ENCODE measurements at places on chromosomes 2 and 18.

DNA sequence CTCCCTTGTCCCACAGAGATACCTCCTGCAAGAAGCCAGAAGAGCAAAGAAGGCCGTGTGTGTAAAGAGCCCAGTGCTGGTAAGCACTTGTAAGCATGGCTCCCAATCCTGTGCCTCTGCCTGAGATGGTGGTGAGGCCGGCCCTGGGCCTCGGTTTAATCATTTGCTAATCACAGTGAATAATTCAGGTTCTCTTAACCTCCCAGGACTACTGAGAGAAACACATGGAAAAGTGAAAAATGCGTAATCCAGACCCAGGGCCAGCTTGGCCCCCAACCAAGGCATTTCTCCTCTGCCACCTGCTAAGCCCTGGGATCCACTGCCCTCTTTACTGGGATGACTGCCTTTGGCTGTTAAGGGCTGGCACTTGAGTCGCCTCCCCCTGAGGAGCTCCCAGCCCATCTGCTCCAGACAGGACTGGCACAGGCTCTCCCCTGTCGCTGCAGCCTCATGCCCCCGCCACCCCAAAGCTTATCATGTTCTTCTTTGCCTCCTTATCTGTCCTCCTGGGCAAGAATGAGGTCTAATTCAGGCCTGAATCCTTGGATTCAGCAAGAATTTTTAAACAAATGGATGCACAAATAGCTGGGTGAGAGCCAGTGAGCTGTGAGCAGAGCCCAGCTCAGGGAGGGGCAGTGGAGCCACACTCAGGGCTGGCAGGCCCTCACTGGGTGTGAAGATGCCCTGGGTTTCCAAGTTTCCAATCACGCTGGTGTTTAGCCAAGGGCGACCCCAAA, 193.9 kb upstream of the HS6ST1 start:
- DNase-seq: peak; percentile 21

DNA sequence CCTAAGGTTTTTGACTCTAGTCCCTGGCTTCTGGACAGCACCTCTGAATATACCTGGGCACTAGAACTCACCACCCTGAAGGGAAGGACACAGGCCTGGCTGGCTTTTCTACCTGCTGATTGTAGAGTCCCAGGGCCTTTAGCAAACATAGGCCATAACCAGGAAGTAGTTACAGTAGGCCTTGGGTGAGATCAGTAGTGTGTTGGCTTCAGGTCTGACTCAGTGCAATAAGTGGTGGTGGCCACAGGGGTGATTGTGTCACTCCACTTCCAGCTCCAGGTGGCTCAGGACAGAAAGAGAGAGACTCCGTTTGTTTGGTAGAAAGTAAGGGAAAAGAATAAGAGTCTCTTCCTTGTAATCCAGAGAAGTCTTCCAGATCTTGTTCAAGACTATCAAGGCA, 101.7 kb upstream of the LGALSL start:
- no peak for DNase-seq

GRCh38 chr2:123468071-123468470, 557.0 kb upstream of the CNTNAP5 start:
- no peak for DNase-seq

GRCh38 chr18:49548229-49548636, 13.6 kb upstream of the LIPG start:
- DNase-seq: no peak

- no peak for DNase-seq
Measured at GRCh38 chr2:168705534-168706470, 96.6 kb upstream of the NOSTRIN start.

GRCh38 chr18:62396967-62397366, 71.9 kb downstream of the TNFRSF11A start:
- no peak for DNase-seq

GRCh38 chr2:196750977-196751631, 48.4 kb downstream of the GTF3C3 start:
- peak; percentile 50 for DNase-seq

- no peak for DNase-seq
Measured at GRCh38 chr2:38251940-38252339, 125.1 kb downstream of the ATL2 start.

DNA sequence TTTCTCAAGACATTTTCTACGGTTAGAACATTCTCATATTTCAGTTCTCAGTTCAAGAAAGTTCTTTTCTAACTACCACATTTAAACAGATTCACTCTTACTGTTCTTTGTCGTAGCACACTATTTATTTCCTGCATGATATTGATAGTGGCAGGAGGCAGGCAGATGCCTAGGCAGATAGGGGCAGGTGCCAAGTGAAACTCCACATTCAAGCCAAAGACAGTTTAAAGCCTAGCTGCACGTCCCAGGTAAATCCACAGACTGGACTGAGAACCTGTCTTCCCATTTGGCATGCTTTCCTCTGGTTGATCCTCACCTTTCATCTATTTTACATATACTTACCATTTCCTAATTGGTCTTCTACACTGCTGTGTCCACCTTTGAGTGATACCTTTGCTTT, 359.3 kb downstream of the TMX3 start:
- no peak for DNase-seq

DNA sequence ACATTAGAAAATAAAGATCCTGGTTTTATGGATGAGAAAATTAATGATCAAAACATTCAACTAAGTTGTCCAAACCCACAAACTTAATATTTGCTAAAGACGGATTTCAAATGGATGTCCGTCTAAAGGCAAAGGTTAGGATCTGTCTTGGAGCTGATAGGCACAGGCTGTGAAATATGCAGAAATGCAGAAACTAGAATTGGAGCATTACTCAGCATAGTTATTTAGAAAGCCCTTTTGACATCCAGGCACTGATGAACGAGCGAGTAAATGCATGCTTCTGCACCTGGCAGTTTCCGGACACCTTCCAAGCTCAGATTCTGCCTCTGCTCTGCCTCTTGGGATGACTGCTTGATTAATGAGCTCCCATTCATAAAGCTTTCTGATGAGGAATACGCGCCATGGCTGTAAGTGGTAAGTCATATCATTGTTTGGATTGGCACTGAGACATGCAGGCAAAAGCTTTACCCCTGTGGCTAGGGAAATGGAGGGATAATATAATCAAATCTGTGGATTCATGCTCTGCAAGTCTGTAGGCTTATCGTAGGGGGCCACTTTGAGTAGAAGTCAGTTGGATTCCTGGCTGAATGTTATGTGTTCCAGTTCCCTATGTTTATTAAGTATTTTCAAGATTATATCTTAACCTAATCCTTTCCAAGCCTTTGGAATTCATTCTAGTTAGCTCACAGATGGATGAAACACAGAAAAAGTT, 2176.3 kb upstream of the CELF4 start:
- DNase-seq: peak; percentile 15

- peak; percentile 30 for DNase-seq
Measured at GRCh38 chr2:79887747-79888374, 375.0 kb downstream of the CTNNA2 start.

- DNase-seq: no peak
Measured at GRCh38 chr18:26405190-26405801, 143.1 kb downstream of the KCTD1 start.

DNA sequence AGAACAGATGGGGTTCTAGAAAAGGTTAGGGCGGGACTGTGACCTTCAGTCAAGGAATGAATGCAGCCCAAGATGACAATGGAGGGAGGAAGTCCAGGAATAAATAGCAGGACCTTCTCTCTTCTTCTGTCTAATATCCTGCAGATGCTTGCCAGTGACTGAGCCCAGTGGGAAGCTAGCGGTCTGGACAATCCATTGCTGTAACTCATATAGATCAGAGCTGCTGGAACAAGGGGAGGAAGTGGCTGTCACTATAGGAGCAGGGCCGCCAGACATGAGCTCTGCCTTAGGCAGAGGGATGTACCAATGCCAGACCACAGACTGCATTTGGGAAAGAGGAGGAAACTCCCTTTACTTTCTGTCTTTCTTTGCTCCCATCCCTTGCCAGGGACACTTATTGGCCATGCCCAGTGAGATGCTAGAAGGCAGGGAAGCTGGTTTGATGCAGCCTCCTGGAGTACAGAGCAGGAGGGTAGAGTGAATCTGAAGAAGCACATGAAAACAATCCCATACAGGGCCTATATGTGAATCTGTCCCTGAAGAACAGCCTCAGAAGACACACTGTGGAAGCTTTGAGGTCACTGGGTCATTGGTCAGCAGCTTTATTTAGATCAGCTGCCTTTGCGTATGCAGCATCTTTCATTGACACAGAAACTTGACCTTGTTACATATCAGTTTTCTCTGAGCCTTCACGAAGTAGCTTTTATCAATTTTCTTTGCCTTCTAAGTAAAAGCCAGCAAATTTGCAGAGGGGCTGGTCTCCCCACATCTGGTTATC, 65.4 kb downstream of the CCDC85A start:
- DNase-seq: peak; percentile 46

GRCh38 chr2:58081000-58081399, 34.4 kb downstream of the VRK2 start:
- no peak for DNase-seq

DNA sequence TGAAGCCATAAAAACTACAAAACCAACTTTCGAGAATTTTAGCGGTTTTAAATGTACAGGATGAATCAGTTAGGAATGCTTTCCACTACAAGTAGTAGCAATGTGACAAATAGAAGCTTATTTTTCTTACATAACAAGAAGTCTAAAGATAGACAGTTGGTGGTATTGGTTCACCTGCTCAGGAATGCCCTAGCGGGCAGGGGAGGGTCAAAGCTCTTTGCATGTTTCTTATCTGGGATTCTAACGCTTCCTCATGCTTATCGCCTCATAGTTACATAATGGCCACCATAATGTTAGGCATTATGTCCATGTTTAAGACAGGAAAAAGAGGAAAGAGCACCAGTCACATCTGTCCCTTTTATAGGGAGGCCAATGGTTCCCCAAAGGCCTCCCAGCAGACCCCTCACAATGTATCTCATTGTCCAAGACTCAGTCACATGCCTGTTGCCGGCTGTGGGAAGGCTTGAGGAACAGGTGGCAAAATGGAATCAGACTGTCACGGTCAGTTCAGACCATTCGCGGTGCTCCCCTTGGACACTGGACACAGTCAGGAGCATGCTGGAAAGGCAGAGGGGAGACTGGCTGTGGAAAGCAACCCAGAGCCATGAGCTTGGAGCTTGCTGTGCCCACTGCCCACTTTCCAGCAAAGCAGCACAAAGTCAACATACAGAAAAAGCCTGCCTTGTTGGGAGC, 69.4 kb upstream of the ODC1 start:
- DNase-seq: no peak

DNA sequence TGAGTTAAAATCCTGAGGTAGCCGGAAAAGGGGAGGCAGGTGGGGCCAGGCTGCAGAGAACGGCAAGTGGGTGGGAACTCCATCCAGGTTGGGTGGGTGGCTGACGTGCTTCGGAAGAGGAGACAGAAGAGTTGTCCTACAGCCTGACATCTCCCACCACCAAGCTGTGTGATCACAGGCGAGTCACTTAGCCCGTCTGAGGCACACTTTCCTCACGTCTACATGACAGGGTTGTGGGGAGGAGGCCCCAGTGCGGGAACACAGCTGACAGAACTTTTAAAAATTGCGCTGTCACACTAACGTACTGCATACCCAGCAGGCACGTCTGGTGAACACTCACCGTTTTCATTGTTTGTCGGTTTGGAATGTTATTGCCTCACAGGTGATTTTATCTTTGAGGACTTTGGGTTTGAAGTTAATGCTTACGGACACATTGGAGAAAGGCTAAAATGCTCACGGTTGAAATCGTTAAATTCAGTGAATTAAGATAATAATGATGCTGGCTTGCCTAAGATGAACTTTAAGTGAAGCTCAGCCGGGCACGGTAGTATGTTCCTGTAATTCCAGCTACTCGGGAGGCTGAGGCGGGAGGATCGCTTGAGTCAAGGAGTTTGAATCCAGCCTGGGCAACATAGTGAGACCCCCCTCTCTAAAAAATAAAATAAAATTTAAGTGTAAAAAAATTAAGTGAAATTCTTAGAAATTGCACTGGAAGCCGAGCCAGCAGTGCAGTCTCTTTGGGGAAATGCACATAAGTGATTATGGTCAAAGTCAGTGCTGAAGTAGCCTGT, 8.9 kb downstream of the EMILIN2 start:
- no peak for DNase-seq

DNA sequence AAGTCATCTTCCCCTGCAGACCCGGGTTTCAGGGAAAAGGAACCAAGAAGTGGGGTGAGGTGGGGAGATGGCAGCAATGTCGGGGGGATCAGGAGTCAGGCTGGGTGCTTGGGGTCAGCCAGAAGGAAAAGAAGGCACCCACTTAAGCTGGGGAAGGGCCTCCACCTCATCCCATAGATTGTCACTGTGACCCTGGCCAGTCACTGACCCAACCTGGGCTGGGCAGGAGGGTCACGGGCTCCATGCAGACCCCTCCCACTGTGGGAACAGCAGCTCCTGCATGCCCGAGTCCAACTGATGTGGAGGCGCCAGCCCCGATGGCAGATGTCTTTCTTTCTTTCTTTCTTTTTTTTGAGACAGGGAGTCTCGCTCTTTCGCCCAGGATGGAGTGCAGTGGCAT, 53.6 kb upstream of the HAAO start:
- DNase-seq: no peak

DNA sequence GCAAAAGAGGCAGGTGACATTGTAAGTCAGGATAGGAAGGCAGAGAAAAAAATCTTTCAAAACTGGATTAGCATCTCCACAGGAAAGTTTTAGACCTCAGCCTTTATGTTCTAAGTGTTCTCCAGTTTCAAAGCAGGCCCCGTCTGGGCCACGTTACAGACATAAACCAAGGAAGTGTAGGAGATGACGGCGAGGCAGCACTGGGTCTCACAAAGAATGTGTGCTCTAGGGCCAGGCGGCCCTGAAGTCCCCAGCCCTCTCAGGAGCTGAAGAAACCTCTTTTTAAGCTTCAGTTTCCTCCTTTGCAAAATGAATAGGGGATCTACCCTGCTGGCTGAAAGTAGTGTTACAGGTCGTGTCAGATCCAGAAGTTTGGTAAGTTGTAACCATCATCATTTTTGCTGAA, 81.7 kb downstream of the SPRED2 start:
- no peak for DNase-seq

GRCh38 chr2:23426263-23426905, 41.4 kb downstream of the KLHL29 start:
- peak; percentile 46 for DNase-seq

- no peak for DNase-seq
Measured at GRCh38 chr2:48914477-48915089, 159.1 kb upstream of the LHCGR start.

DNA sequence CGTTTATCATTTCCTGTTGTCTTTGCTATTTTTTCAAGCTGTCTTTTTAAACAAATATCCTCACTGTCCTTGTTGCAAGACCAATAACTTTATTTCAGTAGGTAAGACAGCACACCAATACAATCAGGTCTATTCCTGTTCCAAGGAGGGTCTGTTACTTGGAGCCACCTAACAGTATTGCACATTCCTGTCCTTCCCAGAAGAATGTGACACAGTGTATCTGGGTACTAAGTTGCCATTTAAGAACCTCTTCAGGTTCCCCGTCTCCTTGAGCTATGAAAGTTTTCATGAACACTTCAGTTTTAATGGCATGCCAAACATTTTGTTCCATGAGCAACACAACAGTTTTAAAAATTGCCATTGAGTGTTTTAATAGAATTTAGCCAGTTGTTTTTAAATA, 138.9 kb upstream of the CAVIN2 start:
- DNase-seq: no peak

DNA sequence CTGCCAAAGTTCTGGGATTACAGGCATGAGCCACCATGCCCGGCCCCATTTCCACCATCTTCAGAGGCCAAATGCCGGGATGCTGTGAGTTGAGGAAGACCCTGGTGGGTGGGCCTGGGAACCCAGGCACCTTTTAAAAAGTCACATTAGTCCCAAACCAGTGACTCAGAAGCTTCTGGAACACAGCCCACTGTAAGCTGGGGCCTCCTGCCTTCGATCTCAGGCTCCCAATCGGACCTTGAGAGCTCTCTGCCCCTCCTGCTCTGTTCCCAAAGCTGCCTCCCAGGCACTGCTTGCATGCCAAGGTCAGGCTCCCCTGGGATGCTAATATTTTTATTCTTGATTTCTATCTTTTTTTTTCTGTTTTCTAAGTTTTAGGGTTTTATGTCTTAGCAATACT, 4.2 kb downstream of the ADCY3 start:
- no peak for DNase-seq
